MG63 (cell line): ENCODE measurements at places on chromosomes 2 and 18. TPM values are rescaled to one million over a fixed set of nuclear protein-coding genes. Genes with fewer than 3 reads are reported as not detected.

VPS4B gene
- total RNA-seq, result 28.9 and 43.9 TPM in 2 replicates

GPC1 gene
- 95.4 and 177 TPM in 2 replicates for total RNA-seq

ERICH2 gene
- total RNA-seq, result 1.5 TPM in 1 of 2 replicates, not detected in the other

SULT1C4 gene
- not detected in 2 replicates for total RNA-seq

CCDC150 gene
- 3.3 and 3.5 TPM in 2 replicates for total RNA-seq

POTEI gene
- 0.10 and 0.13 TPM in 2 replicates for total RNA-seq

TUBA4A gene
- total RNA-seq, result 3.1 and 7.7 TPM in 2 replicates

SOX11 gene
- total RNA-seq, result 2.8 and 3.8 TPM in 2 replicates

TMEM169 gene
- not detected in 2 replicates for total RNA-seq

CD28 gene
- 0.10 TPM in 1 of 2 replicates, not detected in the other for total RNA-seq

DNA sequence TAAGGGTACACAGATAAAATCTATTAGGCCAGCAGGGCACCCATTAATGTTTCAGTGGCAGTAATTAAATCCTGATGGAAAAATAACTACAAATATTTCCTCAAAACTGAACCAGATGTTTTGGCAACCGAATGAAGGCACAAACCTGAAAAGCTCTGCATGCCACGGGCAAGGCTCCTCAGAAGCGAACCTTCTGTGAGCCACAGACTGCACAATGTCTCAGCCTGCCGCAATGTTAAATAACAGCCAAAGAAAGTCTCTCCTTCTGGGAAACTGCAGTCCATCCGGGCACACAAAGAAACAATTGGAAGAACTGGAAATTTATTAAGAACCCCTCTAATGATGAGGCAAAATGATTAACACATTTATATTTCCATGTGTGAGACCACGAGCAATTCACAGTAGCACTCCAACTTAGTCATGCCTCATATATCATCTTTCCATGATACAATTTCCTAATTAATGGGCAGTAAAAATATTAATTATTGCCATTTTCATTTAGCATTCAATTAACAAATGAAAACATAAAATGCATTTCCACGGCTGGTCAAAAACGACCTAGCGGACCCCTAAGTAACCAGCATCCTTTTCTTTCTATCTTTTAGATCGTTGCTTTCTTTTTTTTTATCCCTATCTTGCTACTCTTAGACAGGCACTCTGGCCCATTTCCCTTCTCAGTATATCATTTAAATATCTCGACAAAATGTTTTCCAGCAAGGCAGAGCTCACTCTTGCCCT is 237.5 kb downstream of the EPHA4 start:
- DNase-seq, result no peak

DNA sequence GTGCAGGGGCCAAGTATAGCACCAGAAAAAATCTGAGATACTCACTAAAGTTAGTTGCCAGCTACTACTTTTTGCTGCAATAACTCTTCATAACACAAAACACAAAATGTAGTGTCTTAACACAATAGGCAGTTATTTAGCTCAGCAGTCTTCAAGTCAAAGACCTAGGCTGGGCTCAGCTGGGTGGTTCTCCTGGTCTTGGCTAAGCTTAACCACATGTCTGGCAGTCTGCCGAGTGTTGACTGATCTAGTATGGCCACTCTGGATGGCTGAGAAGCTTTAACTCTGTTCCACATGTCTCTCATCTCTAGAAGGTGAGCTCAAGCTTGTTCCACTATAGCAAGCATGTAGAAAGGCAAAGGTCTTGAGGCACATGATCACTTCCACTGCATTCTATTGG is 451.6 kb downstream of the SOX11 start:
- DNase-seq, result no peak

- peak; percentile 94 for DNase-seq
Measured at GRCh38 chr18:58572181-58572580, 56.7 kb downstream of the ALPK2 start.

DNA sequence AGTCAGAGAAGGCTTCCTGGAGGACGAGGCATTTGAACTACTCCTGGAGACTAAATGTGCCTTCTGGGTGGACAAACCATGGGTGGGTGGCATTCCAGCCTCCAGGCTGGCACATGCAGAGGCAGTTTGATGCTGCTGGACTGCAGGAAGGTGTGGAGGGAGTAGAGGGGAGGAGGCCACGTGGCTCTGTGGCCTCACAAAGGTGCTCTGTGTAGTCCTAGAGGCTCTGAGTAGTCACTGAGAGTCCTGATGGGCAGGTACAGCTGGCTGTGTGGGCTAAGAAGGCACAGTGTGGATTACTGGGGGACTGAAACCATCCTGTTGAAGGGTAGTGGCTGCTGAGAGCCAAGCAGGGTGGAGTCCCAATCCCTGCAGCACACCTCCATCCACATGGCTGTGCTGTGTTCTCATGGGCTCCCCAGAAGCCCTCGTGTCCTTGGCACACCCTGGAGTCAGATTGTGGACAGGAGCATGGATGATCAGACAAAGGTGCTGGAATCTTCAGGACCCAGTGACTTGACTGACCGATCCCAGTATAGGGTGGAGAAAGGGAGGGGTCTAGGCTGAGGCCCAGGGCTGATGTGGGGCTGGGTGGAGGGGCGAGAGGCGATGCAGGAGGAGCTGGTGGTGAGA is 87.4 kb upstream of the HS6ST1 start:
- no peak for DNase-seq

DNA sequence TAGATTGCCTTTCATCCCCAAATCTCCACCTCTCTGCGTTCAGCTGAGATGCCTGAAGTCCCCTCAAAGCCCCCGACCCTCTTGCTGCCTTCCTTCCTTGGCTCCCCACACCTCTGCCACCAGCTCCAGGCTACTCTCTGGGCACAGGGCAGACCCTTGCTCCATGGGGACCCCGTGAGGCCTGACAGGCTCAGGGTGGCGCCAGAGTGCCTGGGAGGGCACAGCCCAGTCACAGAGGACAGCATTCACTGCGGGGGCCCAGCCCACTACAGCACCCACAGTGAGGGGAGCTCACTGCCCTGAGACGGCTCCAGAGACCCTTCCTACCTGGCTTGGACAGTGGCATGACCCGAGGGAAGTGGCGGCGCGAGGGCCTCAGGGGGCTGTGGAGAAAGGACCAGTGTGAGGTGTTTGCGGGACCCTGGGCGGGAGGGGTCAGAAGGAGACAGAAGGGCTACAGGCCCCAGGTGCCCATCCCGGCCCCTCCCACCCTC is 51.0 kb downstream of the AQP12A start:
- no peak for DNase-seq

DNA sequence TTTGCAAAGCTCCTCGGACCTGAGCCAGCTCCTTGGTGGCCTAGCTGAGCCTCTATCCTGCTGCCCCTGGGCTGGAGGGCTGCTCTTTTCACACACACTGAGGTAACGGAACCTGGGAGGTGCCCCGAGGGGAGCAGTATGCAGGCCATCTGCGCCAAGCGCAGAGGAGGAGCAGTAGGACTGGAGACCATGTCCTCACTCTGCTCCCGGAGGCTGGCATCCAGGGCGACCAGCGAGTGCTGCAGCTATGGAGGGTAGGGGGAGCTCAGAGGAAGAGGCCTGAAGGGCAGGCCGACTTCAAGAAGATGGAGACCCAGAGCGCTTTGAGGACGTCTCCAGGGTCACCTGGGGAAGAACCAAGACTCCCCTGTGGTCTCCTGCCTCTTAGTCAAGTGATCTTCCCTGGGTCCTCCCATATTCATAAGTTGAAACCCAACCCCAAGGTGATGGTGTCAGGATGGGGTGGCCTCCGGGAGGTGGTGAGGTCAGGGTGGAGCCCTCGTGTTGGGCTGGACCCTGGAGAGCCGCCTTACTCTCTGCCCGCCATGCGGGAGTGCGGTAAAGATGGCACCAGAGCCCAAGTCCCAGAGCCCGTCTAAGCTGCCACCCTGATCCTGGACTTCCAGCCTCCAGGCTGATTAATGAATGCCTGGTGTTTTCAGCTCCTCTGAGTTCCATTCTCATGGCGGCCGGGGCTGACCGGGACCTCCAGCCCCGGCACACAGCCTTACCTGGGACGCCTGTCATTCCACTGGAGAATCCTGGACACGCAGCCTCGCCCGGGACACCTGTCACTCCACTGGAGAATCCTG is 160.7 kb downstream of the NDUFA10 start:
- no peak for DNase-seq

- no peak for DNase-seq
Measured at GRCh38 chr2:760001-760400, 82.8 kb upstream of the TMEM18 start.

- DNase-seq, result no peak
Measured at GRCh38 chr2:155379494-155379893, 681.0 kb downstream of the KCNJ3 start.

- DNase-seq, result peak; percentile 63
Measured at GRCh38 chr2:224973112-224974016, 68.9 kb downstream of the DOCK10 start.

DNA sequence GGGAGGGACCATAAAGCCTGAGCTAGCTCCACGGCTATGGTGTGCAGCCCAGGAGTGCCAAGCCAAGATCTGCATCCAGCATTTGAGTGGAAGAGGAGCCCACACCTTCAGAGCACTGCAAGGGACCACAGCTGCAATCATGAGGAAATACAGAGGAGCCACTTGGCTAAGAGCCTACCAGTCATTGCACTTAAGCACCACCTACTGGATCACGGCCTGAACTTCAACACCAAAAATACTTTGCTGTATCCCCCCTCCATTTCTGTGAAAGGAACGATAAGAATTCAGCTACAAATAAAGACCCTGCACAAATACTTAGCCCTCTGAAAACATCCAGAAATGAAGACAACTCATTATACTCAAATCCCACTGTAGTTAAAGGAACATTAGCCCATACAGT is 545.3 kb downstream of the TSN start:
- DNase-seq, result no peak

- DNase-seq, result peak; percentile 34
Measured at GRCh38 chr2:227821043-227821942, 7.7 kb downstream of the CCL20 start.

DNA sequence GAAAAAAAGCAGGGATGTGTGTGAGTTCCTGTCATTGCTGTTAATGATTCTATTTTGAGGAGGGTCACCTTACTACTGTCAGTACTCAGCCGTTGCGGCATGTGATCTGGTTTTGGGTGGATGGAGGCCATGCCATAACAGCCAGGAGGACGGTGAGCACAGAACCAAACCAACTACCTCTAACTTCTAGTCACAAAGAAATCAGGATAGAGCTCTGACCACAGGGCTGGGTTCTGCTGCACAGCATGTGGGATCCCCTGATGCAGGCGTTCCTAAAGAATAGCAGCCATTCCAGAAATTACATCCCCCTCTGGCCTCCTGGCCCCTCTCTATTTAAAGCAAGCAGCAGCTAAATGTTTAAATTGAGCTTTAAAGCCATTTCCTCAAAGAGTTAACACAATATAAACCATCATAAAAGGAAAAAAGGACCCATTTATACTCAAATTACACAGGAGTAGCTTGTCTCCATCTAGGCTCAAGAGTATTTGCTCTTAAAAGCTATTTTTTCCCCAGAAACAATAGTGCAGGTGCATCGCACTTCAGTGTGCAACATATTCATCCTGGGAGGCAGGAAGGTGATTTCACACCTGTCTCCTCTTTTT is 786.4 kb downstream of the RNF144A start:
- no peak for DNase-seq

GRCh38 chr2:74497777-74498499 is 1.5 kb downstream of the LBX2 start:
- DNase-seq, result no peak

DNA sequence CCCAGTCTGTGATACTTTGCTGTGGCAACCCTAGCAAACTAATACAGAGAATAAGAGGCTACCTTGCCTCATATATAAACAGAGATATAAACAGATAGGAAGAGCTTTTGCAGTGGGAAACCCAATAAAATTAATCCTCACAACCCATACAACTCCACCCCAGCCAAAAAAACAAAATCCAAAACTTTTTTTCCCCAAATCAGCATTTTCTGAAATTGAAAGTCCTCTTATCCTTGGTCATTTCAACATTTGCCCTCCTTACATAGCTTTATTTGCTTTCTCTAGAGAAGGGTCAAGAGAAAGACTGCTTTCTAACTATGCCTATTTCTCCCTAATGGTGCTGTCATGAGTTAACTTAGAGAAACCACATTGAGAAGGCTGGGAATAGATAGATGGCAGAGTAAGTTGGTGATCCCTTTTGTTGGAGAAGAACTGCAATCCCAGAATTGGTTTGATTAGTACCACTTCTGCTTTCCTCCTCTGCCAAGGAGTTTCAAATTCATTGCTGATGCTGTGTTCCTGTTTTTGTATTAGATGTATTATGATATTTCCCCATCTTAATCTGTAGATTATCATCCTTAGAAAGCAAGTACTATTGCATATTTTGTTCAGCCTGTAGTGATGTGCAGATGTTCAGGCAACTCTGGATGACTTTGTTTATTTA is 76.5 kb upstream of the B3GNT2 start:
- no peak for DNase-seq

- DNase-seq, result no peak
Measured at GRCh38 chr18:61943175-61943964, 50.6 kb upstream of the RNF152 start.

- DNase-seq, result no peak
Measured at GRCh38 chr2:138652378-138652777, 127.8 kb downstream of the NXPH2 start.

DNA sequence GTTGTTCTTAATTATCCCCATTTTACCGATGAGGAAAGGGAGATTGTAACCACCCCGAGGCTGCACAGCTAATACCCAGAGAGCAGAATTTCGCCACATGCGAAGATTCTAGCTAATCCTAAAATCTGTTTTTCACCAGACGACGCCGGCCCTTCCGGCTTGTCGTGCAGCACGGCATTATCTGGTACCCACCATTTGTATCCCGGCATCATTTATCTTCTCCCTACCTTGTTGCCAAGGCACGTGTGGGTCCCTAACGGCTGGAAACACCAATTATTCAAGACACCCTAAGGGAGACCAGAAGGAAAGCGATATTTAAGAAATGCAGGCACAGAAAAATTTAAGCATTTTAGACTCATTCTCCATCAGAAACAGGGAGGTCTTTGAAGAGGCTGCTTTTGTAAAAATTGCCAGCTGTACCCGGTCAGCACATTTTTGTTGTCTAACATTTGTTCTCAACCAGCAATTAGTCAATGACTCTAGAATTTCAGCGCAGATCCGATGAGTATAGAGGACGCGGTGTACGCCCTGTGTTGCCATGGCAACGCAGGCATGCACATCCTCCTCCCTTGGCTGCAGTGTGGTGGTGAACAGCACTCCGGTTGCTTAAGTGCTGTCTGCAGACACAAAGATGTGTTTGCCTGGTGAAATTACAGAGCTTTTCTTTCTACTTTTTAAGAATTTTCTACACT is 111.6 kb downstream of the AGAP1 start:
- peak; percentile 60 for DNase-seq

GRCh38 chr2:174662859-174663258 is 65.3 kb upstream of the WIPF1 start:
- DNase-seq, result no peak
